Right ventricle myocardium inferior (tissue), 1 donor: ENCODE measurements at places on chromosomes 5 and 9. TPM values are rescaled to one million over a fixed set of nuclear protein-coding genes. Genes with fewer than 3 reads are reported as not detected.
A peak's percentile ranks its signal among the peaks of the same experiment; 100 is the strongest.

DNA sequence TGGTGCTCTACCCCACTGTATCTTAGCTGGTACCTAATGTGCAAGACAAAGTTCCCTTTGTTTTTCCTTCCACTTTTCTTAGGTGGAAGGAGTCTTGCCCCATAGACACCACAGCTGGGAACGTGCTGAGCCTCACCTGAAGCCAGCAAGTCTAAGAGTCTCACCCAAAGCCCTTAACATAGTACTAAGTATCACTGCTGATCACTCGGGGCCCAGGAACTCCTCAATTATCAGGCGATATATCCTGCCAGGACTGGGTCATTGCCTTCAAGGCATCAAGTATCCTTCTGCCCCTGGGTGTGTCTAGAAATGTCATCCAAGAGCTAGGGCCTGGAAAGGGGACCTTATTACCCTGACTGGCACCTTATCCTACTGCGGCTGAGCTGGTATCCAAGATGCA, 123.9 kb downstream of the PTPRD start:
- DNase-seq = no peak

GRCh38 chr5:83498585-83498984, 27.0 kb downstream of the VCAN start:
- no peak for DNase-seq

The CCDC192 gene
- not detected for total RNA-seq

DNA sequence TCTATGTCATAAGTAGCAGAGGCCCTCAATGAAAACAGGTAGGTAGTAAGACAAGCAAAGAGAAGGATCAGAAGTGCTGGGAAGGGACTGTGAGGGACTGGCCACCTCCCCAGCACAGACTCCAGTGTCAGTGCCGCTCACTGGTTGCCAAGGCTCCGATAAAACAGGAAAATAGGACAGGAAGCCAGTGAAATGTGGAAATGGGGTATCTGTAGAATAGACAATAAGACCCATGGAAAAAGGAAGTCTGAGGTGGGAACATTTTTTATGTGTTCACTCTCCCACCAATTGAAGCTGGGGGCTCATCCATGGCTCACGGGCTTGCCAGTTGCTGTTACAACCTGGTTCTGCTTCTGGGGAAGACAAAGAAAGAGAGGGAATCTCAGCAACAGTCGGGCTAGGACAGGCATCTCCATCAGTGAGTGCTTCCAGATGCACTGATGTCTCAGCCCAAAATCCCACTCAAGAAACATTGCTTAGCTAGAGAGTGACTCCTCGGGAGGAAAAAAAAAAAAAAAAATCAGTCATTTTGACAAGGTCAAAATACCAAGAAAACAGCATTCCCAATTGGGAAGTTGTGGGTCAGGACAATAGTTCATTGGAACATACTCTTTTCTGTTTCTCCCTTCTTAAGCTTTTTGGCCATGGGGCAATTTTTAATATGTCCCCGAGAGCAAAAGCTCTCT, 27.6 kb upstream of the NFIB start:
- DNase-seq = no peak

DNA sequence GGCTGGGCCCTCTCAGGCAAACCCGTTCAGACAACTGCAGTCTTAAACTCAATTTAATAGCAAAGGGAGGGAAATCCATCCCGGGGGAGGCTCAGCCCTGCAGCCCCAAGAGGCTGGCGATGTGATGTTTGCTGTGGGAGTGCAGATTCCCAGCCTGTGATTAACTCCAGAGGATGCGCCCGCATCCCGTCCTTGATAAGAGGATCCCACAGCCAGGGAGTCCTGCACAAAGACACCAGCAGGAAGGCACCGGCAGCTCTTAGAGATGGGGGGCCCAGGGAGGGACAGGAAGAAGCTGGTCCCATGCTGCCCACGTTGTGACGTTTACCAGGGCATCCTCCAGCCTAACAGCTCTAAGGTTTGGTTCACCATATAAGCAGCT, 64.7 kb downstream of the MRPL36 start:
- no peak for DNase-seq

GRCh38 chr9:124964056-124964455, 23.2 kb upstream of the GOLGA1 start:
- no peak for DNase-seq

DNA sequence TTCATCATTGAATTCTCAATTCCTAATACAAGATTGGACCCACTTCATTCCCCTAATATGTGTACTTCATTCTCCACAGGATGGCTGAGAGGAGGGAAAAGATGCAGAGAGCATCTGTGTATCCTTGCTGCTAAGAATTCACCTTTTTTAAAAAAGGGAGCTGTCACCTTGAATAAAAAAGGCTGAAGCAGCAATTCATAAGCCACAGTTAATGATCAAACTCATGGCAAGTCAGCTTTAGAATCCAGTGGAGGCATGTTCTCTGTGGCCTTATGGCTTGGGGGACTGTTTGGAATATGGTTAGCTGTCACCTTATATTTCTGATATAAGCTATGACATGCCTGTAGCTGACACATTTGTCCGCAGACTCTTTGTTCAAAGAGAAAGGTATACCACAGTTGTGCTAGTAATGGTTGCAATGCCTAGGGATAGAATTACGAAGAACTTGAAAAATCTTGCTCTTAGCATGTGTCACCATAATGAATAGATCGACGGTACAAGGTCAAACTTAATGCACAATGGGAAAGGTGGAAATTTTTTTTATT, 256.8 kb upstream of the TNC start:
- DNase-seq = no peak

- DNase-seq = no peak
Observed at GRCh38 chr5:134451936-134452505, 40.3 kb upstream of the CDKN2AIPNL start.

DNA sequence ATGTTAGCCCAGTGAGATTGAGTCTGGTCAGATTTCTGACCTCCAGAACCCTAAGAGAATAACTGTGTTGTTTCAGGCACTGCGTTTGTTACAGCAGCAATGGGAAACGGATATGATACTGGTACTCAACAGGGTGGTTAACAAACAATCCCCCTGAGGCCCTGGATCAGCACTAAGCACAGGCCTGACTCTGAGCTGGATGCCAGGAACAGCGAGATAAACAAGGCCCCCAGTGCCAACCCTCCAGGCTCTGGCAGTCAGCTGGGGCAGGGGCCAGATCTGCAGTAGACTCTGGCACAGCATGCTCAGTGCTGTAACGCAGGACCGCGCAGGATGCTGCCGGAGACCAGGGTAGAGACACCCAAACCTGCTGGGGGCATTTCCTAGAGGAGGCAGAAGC, 22.1 kb downstream of the CPLX2 start:
- DNase-seq = peak; percentile 81

GRCh38 chr9:124280176-124280691, 22.5 kb downstream of the NEK6 start:
- DNase-seq = no peak

The SLC25A46 gene
- total RNA-seq = 65.4 TPM

The PTGS1 gene
- 4.0 TPM for total RNA-seq

DNA sequence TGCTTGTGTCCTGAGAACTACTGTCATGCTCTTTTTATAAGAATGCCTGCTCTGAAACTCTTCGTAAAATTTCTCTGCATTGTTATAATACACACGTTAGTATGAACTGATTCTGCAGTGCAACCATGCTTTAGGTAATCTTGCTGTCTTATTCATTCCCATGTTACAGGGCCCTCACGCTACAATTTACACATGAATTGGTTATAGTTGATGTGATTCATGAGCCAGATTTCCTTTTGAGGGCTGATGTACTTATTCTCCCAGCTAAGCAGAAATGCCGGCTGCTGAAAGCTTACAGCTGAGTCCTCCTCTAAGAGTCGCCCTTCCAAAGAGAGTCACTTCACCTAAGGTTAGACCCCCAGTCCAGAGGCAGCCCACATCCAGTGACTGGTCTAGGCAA, 233.5 kb upstream of the PCSK5 start:
- no peak for DNase-seq

- no peak for DNase-seq
Observed at GRCh38 chr5:140466981-140467742, 65.5 kb downstream of the ANKHD1 start.

- DNase-seq = no peak
Observed at GRCh38 chr5:138188626-138189025, 9.7 kb downstream of the KIF20A start.

GRCh38 chr5:131854134-131854533, 57.3 kb upstream of the FNIP1 start:
- no peak for DNase-seq

The NDUFB6 gene
- 192 TPM for total RNA-seq

- no peak for DNase-seq
Observed at GRCh38 chr9:133645021-133645765, 9.0 kb downstream of the DBH start.

The CACNA1B gene
- total RNA-seq = 0.41 TPM

DNA sequence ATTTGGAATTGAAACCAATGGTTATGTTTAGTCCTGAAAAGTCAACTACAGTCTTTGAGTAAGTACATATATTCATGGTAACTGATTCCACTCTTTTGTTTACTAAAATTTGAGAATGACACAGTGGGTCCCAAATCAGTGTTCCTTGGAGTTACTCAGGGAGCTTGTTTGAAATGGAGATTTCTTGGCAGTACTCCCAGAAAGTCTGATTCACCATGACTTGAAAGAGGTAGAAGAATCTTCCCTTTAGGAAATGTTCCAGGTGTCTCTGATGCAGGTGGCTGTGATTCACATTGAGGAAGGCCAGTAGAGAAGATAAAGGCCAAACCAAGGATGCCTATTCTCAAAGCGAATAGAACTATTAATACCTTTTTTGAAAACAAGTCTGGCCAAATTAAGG, 1078.3 kb downstream of the CDH12 start:
- no peak for DNase-seq

The SLC25A2 gene
- not detected for total RNA-seq

- no peak for DNase-seq
Observed at GRCh38 chr5:106189121-106189809, 1481.5 kb downstream of the EFNA5 start.

DNA sequence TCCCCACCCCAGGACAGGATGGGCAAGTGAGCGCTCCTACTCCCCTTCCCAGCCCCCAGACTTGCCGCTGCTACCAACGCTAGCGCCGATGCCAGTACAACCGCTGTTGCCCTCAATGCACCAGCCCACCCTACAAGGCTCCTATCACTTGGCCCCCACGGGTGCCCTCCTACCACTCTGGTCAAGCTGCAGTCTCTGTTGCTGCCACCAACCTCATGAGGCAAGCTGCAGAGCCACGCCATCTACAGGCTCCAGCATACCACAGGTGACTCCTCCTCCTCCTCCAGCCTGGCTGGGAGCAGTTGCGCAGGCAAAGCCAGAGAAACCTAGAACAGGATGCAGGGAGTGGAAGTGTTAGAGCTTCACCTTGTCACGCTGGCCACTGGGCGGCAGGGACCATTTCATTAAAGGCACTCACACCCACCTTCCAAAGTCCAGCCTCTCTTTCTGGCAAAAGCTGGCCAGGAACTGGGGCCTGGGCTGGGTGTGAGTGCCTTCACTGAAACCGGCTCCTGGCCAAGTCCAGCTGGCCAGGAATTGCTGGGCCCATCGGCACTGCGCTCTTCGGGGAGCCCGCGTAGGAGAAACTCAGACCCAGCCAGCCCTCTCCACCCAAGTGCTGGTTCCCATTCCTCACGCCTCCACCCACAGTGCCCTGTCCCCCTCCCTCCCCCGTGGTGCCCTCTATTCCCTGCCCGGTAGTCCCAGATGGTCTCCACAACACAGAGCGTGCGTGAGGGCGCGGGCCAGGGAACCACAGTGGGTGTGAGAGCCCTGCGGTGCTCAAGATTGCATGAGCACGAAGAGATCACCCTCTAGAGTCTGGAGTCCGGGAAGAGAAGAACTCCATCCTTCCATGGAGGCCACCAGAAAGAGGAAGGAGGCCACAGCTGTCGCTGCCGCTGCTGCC, 1.6 kb upstream of the PCAT7 start:
- DNase-seq = no peak

- no peak for DNase-seq
Observed at GRCh38 chr5:133412661-133413060, 199.7 kb downstream of the FSTL4 start.

The ORM2 gene
- total RNA-seq = not detected

DNA sequence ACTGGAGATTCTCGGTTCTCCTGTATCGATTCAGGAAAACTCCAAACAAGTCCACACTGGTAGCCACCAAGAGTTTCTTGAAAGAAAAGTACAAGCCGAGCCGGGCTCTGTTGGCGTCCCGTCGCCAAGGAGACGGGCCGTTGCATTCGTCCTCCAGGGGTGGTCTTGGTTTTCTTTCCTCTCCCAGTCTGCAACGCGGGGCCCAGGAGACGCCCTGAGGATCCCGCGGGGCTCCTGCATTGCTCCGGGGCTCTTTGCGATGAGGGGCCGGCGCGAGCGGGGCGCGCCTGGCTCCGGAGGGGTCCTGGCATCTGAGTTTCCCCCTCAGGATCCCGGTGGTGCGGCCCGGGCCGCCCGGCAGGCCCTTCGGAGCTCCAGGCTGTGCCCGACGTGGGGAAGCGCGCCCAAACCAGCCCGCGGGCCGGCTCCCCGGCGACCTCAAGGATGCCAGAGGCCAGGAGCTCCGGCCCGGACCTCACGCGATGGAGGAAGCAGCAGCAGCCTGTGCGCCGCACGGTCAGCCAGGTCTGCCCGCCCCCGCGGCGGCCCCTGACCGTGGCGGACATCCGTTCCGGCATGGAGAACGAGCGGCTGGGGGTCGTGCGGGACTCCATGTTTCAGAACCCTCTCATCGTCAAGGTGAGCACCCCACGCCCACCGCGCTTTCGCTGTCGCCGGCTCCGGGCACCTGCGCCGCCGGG, at the start of gene CFAP77:
CFAP77 (plus strand) TSS at position 384 of the 701 bp plus-strand sequence; CDS start at position 445, 61 bp downstream.
- peak; percentile 77 for DNase-seq

- DNase-seq = no peak
Observed at GRCh38 chr5:59097116-59097515, 514.2 kb downstream of the RAB3C start.

DNA sequence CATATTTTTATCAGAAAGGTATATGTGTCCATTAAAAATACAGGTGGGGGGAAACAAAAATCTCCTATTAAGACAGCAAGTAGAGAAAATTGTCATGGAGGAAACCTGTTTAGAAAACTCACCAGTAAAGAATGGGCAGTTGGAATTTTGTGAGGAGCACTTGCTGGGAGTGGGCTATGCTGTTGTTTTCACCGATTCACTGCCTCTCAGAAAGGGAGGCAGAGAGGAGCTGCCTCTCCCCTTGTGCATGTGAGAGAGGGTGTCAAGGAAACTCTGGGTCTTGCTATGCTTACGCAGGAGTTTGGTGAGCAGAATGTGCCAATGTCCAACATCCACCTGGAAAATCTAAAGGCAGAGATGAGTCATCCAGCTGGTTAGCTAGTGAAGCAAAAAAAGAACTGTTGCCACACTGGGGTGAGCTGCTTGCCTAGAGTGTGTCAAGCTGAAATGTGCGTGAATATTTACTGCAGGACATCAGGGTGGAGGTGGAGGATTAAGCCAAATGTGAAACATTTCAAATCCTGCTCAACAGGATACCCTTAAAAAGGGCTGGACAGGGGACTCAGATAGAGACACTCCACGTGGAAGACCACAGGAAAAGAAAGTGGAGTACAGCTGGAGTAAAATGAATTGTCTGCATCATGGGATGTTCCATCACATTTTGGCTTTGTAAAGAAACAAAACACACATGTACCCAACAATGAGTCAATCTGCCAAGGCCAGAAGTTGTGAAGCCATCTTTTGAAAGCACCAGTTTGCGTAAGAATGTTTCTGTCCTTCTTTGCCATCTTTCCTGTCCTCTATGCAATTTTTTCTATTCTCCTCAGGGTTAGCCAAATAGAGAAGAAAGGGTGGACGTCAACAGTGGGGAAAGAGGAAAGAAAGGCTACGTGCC, 449.7 kb upstream of the MPDZ start:
- no peak for DNase-seq

The RGS3 gene
- 139 TPM for total RNA-seq
